Activated T-cell treated with anti-CD3 and anti-CD28 coated beads, Interleukin-2, amount 50 U/mL, for 4 hours (primary cell): ENCODE measurements at places on chromosomes 6 and 20. TPM values are rescaled to one million over a fixed set of nuclear protein-coding genes. Genes with fewer than 3 reads are reported as not detected.

The RAB44 gene
- total RNA-seq = not detected

DNA sequence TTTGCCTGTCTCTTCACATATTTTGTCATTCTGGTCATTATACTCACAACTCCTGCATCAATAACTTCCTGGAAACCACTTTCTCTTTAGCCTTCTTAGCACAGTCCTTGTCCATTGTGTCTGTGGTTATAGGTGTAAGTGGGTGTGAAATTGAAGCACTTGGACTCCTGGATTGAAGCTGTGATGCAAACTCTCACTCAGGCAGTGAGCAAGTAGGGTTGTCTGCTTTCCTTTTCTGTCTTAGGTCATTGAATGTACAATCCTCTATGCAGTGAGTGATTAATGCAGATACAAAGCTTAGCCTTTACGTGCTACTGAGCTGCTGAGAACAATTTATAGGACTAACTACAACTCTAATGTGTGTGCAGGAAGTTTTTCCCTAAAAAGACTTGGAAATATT, 54.8 kb downstream of the ADGRB3 start:
- no peak for DNase-seq

DNA sequence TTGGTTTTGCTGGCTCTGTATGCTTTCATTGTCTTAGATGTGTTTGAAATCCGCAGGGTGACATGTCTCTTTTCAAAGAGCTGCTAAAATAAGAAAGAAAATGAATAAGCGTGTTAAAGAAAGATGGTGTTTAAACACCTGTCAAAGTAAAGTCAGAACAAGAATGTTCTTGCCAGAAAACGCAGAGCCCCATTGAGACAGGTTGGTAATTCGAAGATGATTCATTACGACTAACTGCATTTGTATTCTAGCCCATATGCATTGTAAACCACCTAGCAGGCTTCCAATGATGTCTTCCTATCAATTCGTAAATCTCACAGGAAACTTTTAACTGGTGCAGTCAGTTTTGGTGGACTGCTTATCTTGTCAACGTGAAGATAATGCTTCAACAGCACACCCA, 16.8 kb downstream of the PHACTR2 start:
- DNase-seq = no peak

The CENPQ gene
- 12.4 TPM for total RNA-seq

DNA sequence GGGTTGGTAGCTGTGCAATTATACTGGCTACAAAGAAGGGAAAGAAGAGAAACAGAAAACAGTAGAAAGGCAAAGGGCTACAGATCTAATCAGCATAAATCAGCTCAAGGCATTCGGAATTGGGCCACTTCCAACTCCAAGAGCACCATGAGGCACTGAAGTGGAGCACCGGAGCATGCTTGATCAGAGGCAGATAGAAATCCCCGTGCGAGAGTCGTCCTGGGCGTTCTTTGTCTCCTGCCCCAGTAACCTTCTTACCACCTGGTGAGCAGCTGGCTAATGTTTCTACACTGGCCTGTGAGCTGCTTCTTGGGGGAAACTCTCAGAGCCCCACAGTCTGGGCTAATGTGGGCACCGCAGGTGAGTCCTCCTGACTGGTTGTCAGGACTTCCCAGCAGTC, 16.7 kb downstream of the NEDD9 start:
- no peak for DNase-seq

The OTOR gene
- not detected for total RNA-seq

DNA sequence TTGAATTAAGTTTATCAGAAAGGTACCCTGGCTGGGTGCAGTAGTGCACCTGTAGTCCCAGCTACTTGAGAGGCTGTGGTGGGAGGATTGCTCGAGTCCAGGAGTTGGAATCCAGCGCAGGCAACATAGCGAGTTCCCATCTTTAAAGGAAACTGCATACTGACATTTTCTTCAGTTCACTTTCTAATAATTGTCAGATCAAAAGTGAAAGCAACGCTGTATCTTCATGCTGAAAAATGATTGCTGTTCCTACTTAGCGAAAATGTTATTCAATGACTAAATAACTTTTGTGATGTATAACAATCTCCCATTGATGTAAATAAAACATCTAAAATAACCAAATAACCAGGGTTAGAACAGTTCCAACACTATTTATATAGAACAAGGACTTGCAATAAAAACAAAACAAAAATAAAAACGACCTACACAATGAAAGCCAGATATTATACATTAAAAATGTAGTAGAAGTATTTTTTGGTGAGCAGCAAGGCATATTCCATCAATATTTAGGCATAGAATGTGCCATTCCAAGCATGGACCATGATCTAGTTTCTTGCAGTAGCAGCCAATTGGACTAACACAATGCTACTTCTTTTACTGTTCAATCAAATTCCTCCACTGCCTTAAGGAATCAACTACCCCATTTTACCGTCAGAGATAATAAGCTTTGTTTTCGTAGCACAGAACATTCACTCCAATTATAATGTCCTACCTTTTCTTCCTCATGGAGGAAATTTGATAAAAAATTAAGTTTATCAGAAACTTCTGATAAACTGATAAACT, 1.5 kb downstream of the LATS1 start:
- DNase-seq = no peak

DNA sequence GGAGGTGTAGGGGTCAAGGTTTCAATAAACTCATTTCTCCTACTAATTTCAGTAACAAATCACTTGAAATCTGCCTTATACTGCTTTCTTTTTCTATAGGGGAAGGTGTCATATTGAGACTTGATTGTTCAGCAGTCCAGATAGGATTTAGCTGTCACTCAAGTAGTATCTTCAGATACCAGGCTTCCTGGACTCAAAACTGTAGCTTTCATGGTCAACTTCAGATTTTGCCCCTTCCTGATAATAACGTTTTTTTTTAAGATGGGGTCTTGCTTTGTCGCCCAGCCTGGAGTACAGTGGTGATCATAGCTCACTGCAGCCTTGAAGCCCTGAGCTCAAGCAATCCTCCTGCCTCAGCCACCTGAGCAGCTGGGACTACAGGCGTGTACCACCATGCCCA, 77.8 kb downstream of the JAG1 start:
- DNase-seq = no peak

The C2 gene
- total RNA-seq = 1.0 TPM

The MYBL2 gene
- 23.0 TPM for total RNA-seq

The NKAIN2 gene
- total RNA-seq = not detected

DNA sequence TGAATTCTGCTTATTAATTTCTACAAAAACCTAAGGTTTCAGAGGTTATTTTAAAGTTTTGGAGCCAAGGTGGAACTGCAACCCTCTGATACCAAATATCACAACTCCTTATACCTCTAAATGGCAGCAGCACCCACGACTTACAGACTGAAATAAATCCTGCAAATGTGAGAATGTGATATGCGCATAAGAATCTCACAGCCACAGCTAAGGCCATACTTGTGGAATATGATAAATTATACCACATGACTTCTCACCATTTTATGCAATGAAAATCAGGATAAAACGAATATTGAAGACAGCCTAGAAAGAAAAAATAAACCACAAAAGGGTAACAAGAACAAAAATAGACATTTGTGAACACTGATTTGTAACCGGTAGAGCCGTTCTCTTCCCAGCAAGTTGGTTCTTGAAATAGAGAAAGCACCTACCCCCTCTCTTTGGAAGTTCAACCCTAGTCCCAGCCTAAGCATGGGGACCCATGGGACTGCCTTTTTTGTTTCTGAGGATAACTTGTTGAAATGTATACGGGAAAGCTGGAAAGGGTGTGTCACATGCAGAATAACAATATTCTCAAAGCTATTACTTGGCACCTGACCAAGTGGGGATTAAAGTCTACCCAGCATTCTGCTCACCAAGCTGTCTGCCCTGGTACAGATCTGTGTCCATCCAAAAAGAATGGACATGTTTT, 47.1 kb upstream of the MCM9 start:
- no peak for DNase-seq

The OPRL1 gene
- not detected for total RNA-seq

The CCR6 gene
- 1.7 TPM for total RNA-seq
